ENCODE measurements at places on chromosomes 12 and 14.

DNA sequence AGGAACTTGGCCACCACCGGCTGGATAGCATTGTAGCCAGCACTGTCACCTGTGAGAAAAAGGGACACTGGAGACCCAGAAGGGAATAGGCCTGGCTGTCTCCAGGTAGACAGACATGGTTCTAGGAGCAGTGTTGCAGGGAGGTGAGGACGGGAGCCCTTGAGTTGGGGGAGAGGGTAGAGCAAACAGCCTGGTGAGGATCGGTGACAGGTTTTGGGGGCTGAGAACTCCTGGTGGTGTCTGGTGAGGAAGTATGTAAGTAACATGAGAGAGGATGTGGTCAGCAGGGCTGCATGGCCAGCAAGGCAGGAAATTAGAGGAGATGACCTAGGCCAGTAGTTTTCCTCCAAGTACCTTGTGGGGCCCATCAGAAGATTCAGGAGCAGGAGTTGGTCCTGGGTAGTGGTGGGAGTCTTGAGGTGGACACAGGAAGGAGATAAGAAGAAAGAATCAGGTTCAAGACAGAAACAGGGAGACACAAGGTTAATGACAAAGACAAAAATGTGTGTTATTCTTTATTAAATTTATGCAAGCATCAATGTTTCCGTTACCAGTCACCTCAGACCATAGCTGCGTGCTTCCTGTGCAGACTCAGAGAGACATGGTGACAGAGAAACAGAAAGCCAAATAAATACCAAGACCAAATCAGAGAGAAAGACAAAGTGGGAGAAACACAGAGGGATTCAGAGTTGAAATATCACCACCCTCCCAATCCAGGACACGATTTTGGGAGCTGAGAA is at the start of gene ARHGAP9:
ARHGAP9 (minus strand) TSS at position 491 of the 740 bp plus-strand sequence; CDS start at position 31, 460 bp downstream.
- H3K4me1 ChIP-seq = peaks cover 28% of the 10 kb centered on the region
- H3K27me3 ChIP-seq = no peaks in the 10 kb centered on the region
- peak within 1 kb of the TSS; percentile 98 for H3K27ac ChIP-seq
- peak; percentile 50 for DNase-seq

DNA sequence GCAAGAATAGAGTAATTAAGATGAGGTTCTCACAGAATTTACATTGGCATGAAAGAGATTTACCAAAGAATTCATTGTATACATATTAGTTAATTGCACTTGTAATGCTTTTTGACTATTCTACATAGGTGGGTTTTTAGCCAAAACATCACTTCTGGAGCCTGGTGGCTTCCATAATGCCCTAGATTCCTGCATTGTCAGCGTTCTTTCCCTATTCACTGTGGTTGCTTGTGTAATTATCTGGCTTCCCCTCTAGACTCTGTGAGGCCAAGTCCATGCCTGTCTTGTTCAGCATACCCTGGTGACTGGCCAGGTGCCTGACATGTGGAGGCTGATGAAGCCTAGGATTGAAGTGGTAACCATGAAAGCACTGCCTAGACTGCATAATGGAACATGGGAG is 41.2 kb downstream of the TDP1 start:
- no peaks in the 10 kb centered on the region for H3K27me3 ChIP-seq
- H3K4me3 ChIP-seq = no peak overlapping the region
- no peak for DNase-seq
- no peaks in the 10 kb centered on the region for H3K4me1 ChIP-seq
- peaks cover 4% of the 10 kb centered on the region for H3K36me3 ChIP-seq

- no peak for DNase-seq
- no peak overlapping the region for H3K4me3 ChIP-seq
- H3K27ac ChIP-seq = no peak overlapping the region
- no peaks in the 10 kb centered on the region for H3K36me3 ChIP-seq
- H3K27me3 ChIP-seq = no peaks in the 10 kb centered on the region
- peaks cover 13% of the 10 kb centered on the region for H3K4me1 ChIP-seq
Measured at GRCh38 chr12:93759512-93760081, 82.4 kb downstream of the CRADD start.

GRCh38 chr12:15987696-15988095 is 76.6 kb downstream of the DERA start:
- no peak overlapping the region for H3K4me3 ChIP-seq
- H3K36me3 ChIP-seq = peaks cover 30% of the 10 kb centered on the region
- H3K4me1 ChIP-seq = no peaks in the 10 kb centered on the region
- no peak for DNase-seq
- no peaks in the 10 kb centered on the region for H3K27me3 ChIP-seq

GRCh38 chr12:19058235-19059021 is 71.1 kb upstream of the PLEKHA5 start:
- no peaks in the 10 kb centered on the region for H3K27me3 ChIP-seq
- no peaks in the 10 kb centered on the region for H3K36me3 ChIP-seq
- H3K4me3 ChIP-seq = no peak overlapping the region
- H3K27ac ChIP-seq = no peak overlapping the region
- DNase-seq = no peak
- no peaks in the 10 kb centered on the region for H3K4me1 ChIP-seq

DNA sequence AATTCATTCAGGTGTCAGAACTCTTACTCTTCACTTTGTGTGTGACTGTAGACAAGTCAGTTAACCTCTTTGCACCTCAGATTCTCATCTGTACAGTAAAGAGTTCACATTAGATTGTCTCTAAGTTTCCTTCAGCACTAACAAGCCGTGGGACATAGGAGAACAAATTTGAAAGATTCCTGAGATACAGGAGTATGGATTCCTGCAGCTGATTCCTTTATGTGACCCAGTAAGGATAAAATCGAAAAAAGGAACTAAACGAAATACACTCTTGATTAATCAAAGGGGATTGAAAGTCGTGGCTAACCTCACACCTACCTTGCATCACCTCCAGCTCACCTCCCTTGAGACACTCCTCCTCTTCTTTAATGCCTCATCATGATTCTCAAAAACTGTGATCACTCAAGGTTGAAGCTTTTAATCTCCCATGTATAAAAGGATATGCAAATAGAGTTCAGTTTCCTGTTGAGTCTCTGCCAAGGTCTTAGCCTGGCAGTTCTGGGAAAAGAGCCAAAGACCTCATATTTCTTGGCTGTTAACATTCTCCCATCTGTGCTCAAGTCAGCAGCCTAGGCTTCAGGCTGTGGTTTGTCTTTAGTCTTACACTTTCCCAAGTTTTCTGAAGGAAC is 156.6 kb downstream of the DAD1 start:
- no peak overlapping the region for H3K27ac ChIP-seq
- H3K36me3 ChIP-seq = no peaks in the 10 kb centered on the region
- no peaks in the 10 kb centered on the region for H3K4me1 ChIP-seq

DNA sequence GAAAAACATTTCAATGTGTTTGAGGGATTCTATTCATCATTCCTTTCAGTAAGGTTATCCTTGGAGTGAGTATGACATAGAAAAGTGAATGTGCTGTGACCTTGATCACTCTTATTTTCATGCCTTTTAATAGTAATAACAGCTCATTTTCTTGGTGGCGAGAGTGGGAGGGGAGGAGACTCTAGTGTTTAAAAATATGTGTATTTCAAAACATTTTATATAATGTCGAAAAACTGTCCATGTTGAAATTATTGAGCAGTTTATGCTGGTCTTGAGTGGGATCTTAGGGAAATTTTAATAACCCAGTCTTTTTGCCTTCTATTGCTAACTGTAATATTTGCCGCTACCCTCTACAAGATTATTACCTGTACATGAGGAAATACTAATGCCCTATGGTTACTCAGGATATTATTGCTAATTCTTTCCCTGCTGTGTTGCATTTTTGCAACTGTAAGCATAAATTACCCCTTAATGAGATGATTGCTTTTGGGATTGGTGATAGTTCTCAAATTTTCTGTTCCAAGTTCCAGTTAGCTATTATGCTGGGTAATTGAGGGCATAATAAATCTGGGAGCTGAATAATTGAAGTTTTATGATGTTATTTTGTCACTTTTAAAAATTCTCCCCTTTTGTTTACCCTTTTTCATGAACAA is 21.9 kb downstream of the ATF7IP start:
- DNase-seq = no peak
- H3K36me3 ChIP-seq = peaks cover 3% of the 10 kb centered on the region
- peak overlapping the region; percentile 43 for H3K4me3 ChIP-seq
- no peaks in the 10 kb centered on the region for H3K27me3 ChIP-seq
- peak overlapping the region; percentile 86 for H3K27ac ChIP-seq
- H3K4me1 ChIP-seq = peaks cover 61% of the 10 kb centered on the region

DNA sequence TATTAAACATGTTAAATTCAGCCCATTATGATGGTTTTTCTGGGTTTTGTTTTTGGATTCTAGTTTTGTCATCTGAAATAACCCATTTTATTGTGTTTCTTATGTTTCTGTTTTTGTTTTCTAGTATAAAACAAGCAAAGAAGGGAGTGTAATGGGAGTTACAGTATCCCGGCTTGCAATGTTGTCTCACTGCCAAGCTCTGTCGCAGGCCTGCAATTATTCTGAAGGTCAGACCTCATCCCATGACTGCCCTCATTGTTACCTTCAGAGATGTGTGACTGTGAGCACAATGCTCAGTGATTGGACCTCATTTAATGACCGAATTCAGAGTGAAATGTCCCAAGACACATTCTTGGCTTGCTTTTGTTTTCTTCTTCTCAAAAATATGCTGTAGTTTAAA is 73.0 kb upstream of the ATF1 start:
- no peaks in the 10 kb centered on the region for H3K27me3 ChIP-seq
- H3K36me3 ChIP-seq = peaks cover 73% of the 10 kb centered on the region
- H3K4me3 ChIP-seq = no peak overlapping the region
- no peak for DNase-seq
- H3K4me1 ChIP-seq = no peaks in the 10 kb centered on the region
- no peak overlapping the region for H3K27ac ChIP-seq

DNA sequence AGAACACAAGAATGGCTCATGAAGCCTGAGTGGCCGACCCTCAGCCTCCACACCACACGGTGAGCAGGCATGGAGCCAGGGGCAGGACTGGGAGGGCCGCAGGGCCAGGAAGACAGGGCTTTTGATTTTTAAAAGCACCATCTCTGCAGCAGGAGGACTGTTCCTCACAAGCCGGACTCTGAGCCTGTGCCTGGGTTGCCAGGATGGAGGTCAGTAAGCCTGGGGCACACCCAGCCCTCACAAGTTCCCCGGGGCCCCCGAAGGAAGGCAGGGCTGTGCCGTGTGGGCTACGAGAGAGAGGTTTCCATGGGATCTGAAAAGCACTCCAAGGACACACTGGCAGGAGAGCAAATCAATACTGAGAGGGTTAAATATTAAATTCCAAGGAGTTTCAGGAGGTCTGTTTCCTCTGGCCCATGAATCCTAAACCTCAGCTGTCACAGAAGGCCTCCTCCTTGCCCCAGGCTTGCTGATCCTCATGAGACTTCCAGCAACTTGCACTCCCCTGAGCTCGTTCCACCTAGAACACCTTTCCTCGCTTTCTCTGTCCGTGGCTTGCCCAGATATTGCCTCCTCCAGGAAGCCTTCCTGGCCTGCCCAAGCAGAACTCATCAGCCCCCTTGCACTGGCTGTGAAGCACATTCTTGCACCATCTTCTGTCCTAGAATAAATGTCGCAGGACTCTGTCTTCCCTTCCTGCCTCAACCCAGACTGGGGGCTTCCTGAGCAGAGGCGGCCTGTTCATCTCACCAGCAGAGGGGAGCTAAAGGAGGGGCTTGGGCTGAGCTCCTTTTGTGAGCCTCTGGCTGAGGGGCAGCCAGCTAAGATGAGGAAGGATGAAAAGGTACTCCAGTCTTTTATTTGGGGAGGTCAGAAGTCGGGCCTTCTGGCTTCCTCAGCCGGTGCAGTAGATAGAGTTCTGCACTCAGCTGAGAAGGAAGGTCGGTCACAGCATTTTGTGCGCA is 64.6 kb downstream of the CCDC88C start:
- DNase-seq = no peak
- peaks cover 59% of the 10 kb centered on the region for H3K4me1 ChIP-seq
- H3K27ac ChIP-seq = peak overlapping the region; percentile 87
- peaks cover 7% of the 10 kb centered on the region for H3K36me3 ChIP-seq

GRCh38 chr14:64891839-64892375 is 12.2 kb upstream of the SPTB start:
- DNase-seq = no peak
- H3K36me3 ChIP-seq = no peaks in the 10 kb centered on the region
- H3K4me3 ChIP-seq = no peak overlapping the region
- H3K27ac ChIP-seq = no peak overlapping the region
- H3K4me1 ChIP-seq = no peaks in the 10 kb centered on the region

GRCh38 chr12:127381043-127381668 is 885.8 kb upstream of the TMEM132C start:
- no peak for DNase-seq
- no peaks in the 10 kb centered on the region for H3K4me1 ChIP-seq
- H3K36me3 ChIP-seq = no peaks in the 10 kb centered on the region
- no peak overlapping the region for H3K27ac ChIP-seq
- no peak overlapping the region for H3K4me3 ChIP-seq
- H3K27me3 ChIP-seq = no peaks in the 10 kb centered on the region

DNA sequence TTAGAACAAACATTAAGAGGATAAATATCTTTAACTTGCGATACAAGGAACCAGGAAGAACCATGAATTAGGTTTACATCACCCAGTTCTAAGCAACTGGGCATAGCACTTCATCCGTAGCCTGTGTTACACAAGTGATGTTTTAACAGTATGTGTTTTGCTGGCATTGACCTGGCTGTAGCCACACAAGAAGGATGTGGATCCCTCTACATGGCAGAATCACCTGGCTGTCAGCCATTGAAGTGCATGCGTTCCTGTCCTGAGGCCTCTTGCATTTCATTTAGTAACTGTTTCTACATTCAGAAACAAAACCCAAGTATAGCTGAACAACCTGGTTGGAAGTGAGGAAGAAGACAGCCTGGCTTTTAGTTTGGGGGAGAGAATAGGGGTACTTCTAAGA is 72.2 kb downstream of the TGFB3 start:
- DNase-seq = no peak
- no peaks in the 10 kb centered on the region for H3K4me1 ChIP-seq
- H3K36me3 ChIP-seq = no peaks in the 10 kb centered on the region

DNA sequence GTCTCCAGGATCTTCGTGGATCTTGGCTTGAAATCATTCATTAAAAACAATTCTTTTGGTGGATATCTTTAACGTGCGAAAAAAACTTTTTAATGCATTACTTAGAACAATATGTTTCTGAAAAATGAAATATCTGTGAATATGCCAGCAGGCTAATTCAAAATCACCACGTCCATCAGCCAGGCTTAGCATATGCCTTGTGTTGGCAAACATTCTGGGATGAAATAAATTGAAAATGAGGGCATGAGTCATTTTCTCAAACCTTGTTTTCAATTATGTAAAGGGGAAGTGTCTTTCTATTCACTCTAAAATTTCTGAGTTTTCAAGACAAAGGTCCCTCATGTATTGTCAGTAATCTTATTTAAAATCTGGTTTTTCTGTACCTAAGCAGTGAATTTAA is 393.9 kb downstream of the PAWR start:
- no peaks in the 10 kb centered on the region for H3K4me1 ChIP-seq
- no peak overlapping the region for H3K27ac ChIP-seq
- no peaks in the 10 kb centered on the region for H3K27me3 ChIP-seq
- no peak overlapping the region for H3K4me3 ChIP-seq

All from T-cell (primary cell).